ENCODE measurements at places on chromosomes 13 and 19.

GRCh38 chr19:19271828-19272599 lies 1.1 kb downstream of the TM6SF2 start:
- DNase-seq = no peak

GRCh38 chr19:3738477-3739220 lies 22.8 kb downstream of the APBA3 start:
- no peak for DNase-seq

GRCh38 chr19:50162988-50163387 lies at the start of gene IZUMO2:
Gene IZUMO2, minus strand, starts transcription at chr19:50163281. Its CDS starts 87 bp downstream, at chr19:50163194.
- no peak for DNase-seq

GRCh38 chr19:34589730-34590129 lies 87.2 kb downstream of the SCGB2B2 start:
- no peak for DNase-seq

Measured in osteocyte (in vitro differentiated cells).